ENCODE measurements at places on chromosomes 5 and 9.
A peak's percentile ranks its signal among the peaks of the same experiment; 100 is the strongest.

GRCh38 chr9:123568691-123569688 lies 213.0 kb downstream of the CRB2 start:
- DNase-seq = no peak

- no peak for DNase-seq
These were observed 4.9 kb downstream of the APBA1 start for GRCh38 chr9:69667306-69667705.

DNA sequence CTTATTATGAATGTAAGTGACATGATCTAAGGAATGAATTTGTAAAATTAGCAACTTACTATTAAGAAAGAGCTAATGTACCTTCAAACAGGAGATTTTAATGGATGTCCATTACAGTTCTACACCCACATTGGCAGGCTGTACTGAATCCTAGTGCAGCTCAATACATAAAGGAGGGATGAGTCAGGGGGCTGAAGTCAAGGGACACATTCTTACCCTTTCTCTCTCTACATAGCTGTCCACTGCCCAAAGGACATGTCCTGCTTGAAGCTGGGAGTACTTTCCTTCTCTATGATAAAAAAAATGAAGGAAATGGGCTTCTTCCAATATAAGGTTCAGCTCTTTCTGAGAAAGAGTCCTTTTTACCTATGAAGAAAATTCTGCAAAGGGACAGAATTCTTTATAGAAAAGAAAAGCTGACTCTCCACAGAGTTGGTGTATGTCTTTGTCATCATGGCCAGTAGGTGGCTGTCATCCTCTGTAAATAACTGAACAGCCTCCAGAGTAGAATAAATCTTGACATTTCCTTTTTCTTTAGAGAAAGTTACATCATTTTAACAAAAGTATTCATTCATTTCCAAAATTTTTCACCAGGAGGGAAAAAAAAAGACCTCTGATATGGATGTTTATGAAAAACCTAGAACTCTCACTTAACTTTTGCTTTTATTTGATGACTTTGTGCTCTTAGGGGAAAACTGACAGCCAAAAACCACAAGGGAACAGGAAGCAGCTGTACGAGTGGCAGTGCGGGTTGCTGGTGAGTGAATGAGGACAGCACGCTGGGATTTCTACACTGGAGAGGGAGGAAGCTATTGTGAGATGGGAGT lies 13.1 kb upstream of the IFNA14 start:
- DNase-seq = no peak

DNA sequence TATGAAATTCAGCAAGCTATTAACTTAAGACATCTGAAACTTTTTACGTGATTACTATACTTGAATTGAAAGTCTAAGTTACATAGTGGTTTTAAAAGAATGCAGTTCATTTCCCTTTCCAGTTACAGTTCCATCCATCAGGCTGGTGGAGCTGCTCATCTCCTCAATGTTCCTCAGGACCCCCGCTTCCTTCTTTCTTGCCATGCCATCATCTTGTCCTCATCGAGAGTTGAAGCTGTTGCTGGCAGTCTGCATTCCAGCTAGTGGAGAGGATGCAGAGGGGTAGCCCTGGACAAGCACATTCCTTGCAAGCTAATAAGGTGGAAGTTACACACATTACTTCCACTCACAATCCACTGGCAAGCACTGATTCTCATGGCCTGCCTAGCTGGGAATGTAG lies 8.8 kb upstream of the RNF183 start:
- DNase-seq = no peak

GRCh38 chr5:107565791-107566767 lies 104.7 kb downstream of the EFNA5 start:
- DNase-seq = no peak

DNA sequence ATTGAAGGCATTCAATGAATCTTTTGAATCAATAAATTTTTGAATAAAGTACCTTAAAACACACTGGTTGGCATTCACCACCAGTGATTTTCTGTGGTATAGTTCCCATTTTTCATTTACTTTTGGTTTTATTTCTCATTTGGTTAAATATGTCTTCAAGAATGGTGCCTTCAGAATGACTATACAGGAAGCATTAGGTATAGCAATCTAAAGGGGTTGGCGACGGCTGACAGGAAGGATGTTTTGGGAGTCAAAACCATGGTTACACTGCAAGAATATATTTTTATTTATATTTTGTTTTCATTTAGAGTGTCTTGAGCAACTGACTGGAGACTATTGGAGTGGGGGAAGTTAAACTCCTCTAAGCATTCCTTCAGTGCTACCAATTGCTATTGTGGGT lies 235.7 kb downstream of the HTR1A start:
- DNase-seq = no peak

- no peak for DNase-seq
These were observed 447.0 kb downstream of the PLK2 start for GRCh38 chr5:58012801-58013315.

GRCh38 chr9:16371306-16371705 lies 499.2 kb downstream of the BNC2 start:
- DNase-seq = no peak

DNA sequence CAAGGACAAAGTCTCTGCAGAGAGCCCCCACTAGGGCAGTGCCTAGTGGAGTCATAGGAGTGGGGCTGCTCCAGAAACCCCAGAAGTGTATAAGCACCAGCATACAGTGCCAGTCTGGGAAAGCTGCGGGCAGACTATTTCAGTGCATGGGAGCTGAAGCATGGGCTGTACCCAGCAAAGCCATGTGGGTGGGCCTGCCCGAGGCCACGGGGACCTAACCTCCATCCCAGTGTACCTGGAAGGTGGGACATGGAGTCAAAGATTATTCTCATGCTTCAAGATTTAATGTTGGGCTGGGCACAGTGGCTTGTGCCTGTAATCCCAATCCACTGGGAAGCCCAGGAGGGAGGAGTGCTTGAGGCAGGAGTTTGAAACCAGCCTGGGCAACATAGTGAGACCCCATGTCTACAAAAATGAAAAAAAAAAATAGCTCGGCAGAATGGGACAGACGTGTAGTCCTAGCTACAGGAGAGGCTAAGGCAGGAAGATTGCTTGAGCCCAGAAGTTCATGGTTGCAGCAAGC lies 36.7 kb downstream of the PTPDC1 start:
- no peak for DNase-seq

- DNase-seq = no peak
These were observed 13.1 kb upstream of the FOXI1 start for GRCh38 chr5:170092455-170093101.

- DNase-seq = no peak
These were observed 55.4 kb downstream of the LMX1B start for GRCh38 chr9:126669108-126669507.

DNA sequence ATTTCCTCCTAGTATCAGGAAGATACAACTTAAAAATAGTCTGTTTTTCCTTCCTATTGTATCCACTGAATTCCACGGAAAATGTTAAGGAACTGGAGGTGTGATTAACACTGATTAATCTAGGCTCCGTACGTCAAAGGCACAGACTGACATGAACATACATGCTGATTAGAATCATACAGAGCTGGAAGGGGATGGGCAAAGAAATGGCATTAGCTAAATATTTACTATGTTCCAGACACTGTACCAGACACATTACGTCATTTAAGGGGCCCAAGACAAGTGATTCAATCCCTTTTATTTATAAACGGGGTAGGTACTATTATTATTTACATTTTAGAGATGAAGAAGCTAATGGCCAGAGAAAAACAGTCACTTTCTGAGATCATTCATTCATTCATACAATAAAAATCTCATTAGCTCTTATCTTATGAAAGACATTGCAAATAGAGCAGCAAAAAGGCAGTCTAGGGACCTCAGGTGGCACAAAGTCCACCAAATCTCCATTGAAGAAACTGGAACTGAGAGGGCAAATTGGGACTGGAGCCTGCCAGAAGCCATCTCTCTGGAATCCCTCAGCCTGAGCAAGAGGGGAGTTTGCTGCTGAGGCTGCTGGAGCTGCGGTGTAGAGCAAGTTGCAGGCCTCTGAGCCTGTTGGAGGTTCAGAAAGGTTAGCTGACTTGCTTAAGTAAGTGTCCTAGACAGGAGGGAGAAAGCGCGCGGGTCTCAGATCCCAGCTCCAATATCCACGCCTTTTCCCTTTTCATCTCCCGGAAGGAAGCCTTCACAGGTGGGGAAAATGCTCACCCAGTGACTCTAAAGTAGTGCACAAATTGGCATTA lies 1.6 kb upstream of the TGFBR1 start:
- no peak for DNase-seq

GRCh38 chr5:151214614-151215545 lies 9.0 kb downstream of the CCDC69 start:
- DNase-seq = no peak

GRCh38 chr5:4370218-4370617 lies 769.9 kb upstream of the ADAMTS16 start:
- DNase-seq = no peak

DNA sequence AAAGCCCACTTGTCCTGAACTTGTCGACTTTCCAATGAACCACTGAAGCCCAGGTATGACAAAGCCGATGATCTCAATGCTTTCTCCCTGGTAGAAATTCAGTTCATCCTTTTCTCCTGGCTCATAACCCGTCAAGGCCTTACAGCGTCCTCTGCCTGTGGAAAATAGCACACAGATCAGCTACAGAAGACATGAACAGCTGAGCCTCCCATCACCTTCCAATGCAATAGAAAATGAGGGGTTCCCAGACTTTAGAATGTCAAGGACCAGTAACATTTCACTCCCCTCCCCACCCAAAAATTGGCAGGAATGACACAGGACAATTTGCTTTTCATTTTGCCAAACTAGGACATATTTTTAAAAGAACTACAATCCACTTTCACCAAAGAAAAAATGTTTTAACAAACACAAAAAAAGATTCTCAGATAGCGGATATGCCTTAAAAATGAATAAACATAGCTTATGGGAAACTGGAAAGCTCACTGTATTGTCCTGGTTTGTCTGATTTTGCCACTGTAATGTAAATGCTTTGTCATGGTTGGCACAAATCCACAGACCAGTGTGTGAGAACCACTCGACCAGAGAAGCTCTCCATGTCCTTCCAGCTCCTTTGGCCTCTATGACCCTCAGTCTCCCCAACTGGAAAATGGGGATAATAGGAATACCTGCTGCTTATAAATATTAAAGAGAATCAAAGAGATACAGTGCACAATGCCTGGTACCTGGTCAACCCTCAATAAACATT lies 24.4 kb downstream of the SH3TC2 start:
- DNase-seq = peak; percentile 32

- DNase-seq = peak; percentile 80
These were observed 32.1 kb downstream of the PTPA start for GRCh38 chr9:129143031-129143927.

DNA sequence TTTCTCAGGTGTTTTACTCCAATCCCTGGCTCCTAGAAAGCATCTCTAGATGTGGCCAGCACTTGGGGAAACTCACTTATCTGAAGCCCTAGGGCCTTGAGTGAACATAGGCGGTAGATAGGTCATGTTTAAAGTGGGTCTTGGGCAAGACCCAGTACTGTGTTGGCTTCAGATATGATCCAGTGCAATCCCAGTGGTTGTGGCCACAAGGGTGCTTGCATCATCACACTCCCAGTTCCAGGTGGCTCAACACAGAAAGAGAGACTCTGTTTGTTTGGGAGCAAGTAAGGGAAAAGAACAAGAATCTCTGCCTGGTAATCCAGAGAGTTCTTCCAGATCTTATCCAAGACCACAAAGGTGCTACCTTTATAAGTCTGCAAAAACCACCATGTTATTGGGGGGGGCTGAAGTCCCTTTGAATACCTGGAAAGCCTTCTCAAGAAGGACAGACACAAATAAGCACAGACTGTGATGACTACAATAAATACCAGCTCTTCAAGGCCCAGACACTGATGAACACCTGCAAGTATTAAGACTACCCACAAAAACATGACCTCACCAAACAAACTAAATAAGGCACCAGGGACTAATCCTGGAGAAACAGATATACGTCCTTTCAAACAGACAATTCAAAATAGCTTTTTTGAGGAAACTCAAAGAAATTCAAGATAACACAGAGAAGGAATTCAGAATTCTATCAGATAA lies 114.7 kb downstream of the LURAP1L start:
- no peak for DNase-seq

- peak; percentile 32 for DNase-seq
These were observed 70.6 kb downstream of the GLIS3 start for GRCh38 chr9:4229252-4229651.

GRCh38 chr5:42514754-42515153 lies 91.5 kb downstream of the GHR start:
- DNase-seq = peak; percentile 1

GRCh38 chr5:14726066-14726838 lies 61.7 kb downstream of the OTULIN start:
- DNase-seq = no peak

DNA sequence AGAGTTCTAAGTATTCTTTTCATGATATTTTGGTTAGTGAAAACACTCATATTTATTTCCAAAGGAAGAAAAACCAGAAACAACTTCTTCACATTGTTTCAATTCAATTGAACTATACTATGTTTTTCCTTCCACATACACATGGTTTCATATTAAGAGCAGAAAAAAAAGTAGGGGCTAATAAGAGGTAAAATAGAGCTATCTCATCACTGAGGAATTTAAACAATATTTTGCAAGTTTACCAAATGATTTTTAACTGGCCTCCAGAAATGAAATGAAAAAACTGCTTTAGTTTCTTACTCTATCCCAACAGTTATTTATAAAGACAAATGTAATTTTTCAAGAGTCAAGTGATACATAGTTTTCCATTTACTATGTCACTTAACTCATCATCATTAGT lies 233.5 kb downstream of the RFX3 start:
- no peak for DNase-seq

- DNase-seq = no peak
These were observed 105.0 kb downstream of the ACER2 start for GRCh38 chr9:19513671-19514275.

- no peak for DNase-seq
These were observed 306.7 kb downstream of the EPB41L4A start for GRCh38 chr5:112112346-112112745.

GRCh38 chr5:68424799-68425537 lies 209.4 kb downstream of the PIK3R1 start:
- DNase-seq = no peak

DNA sequence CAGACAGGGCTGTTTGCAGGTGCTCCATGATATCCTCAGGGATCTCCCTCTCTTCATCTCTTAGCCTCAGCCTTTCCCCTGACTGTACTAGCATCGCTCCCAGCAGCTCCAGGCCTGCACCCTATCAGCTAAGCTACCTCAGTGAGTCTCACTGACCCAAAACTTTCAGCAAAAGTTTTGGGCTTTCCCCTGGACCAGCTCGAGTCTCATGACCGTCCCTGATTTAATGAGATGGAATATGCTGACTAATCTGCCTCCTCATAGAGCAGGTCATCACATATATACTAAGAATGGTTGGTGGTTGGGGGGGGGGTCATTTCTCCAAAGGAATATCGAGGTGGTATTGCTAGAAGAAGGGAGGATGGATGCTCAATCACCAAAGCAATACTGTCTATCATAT lies 151.5 kb downstream of the NR3C1 start:
- no peak for DNase-seq

DNA sequence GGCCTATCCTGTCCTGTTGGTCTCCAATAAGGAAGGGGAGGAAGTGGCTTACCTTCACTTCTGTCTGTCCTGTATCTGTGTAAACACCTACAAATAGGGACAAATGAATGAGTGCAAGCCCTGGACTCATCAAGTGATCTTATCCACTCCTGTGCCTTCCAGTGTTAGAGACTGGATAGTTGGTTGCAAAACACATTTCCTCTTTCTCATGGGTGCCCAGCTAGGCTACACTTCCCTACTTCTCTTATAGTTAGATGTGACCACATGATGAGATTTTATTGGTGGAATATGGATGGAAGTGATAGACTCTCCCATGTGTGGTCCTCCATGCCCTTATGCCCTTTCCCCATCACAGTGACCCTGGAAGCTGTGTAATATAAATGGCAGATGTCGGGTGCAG lies 16.9 kb upstream of the PFDN1 start:
- no peak for DNase-seq
